ENCODE measurements at places on chromosomes 3 and 15.

DNA sequence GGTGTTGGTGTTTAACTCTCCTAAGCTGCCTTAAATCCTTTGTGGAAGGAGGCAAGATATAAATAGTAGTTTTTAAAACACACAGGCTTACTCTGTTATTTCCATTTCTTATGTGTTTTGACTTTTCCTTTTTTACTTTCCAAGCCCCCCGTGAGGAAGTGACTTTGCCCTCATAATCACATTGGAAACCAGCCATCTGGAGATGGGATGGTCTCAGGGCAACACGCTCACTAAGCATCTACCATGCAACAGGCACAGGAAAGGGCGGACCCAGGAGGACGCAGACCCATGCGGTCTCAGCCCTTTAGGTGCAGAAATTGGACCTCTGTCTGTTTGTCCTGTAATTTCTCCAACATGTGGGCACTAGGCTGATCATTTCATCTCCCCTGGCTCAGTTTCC is 115.7 kb downstream of the PDZRN3 start:
- no peak overlapping the region for H3K4me3 ChIP-seq
- H3K4me1 ChIP-seq: no peaks in the 10 kb centered on the region
- H3K27me3 ChIP-seq: no peaks in the 10 kb centered on the region
- no peak for DNase-seq

GRCh38 chr3:193915099-193915498 is 220.8 kb upstream of the HES1 start:
- H3K4me1 ChIP-seq: peaks cover 16% of the 10 kb centered on the region
- H3K27ac ChIP-seq: no peak overlapping the region
- H3K4me3 ChIP-seq: no peak overlapping the region
- no peaks in the 10 kb centered on the region for H3K36me3 ChIP-seq
- no peaks in the 10 kb centered on the region for H3K27me3 ChIP-seq

GRCh38 chr3:37309921-37310665 is 135.7 kb upstream of the LRRFIP2 start:
- H3K4me3 ChIP-seq: no peak overlapping the region
- no peak for DNase-seq
- H3K36me3 ChIP-seq: no peaks in the 10 kb centered on the region
- no peaks in the 10 kb centered on the region for H3K27me3 ChIP-seq
- peaks cover 3% of the 10 kb centered on the region for H3K4me1 ChIP-seq

GRCh38 chr3:63508305-63508704 is 144.2 kb upstream of the SNTN start:
- H3K4me1 ChIP-seq: no peaks in the 10 kb centered on the region
- H3K27ac ChIP-seq: no peak overlapping the region
- H3K36me3 ChIP-seq: no peaks in the 10 kb centered on the region
- no peak for DNase-seq
- H3K4me3 ChIP-seq: no peak overlapping the region

- H3K36me3 ChIP-seq: no peaks in the 10 kb centered on the region
- H3K4me1 ChIP-seq: peaks cover 78% of the 10 kb centered on the region
- no peak overlapping the region for H3K27ac ChIP-seq
- peak; percentile 90 for DNase-seq
Observed at GRCh38 chr3:10189557-10190354, 25.0 kb downstream of the IRAK2 start.

DNA sequence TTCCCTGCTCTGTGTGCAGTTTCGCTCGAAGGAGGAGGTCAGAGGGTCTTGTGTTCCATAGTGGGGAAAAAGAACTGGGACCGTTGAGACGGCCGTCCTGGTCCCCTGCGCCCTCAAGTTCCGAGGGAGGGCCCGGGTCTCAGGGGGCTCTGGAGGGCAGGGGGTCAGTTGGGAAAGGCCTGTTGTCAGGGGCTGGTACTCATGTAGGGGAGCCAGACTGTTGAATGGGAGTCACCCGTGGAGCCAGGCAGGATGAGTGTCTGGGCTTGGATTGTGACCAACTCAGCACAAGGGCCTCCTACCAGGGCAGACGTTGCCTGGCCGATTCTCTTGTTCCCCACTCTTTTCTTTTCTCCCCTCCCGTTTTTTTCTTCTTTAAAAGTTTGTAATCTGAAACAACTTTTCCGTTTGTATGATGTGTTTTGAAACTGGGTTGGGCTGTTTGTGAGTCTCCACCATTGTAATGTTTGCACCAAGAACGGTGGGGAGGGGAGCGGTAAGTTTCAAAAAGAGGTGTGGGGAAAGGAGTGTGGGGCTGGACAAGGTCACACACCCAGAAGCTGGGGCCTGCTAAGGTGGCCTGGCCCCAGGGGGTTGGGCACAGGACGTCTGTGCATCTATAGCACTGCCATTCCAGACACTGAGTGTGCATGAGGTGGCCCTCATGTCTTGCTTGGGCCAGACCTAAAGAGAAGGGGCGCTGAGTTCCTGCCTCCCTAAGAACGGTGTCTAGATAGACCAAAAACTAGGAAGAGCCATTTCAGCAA is 1.1 kb downstream of the CMTM7 start:
- H3K4me1 ChIP-seq: peaks cover 12% of the 10 kb centered on the region
- no peaks in the 10 kb centered on the region for H3K27me3 ChIP-seq
- peak overlapping the region; percentile 37 for H3K4me3 ChIP-seq
- peak overlapping the region; percentile 78 for H3K27ac ChIP-seq

GRCh38 chr3:188220988-188221818 is 67.2 kb downstream of the LPP start:
- H3K4me3 ChIP-seq: no peak overlapping the region
- no peaks in the 10 kb centered on the region for H3K27me3 ChIP-seq
- H3K4me1 ChIP-seq: peaks cover 15% of the 10 kb centered on the region
- no peaks in the 10 kb centered on the region for H3K36me3 ChIP-seq
- peak overlapping the region; percentile 60 for H3K27ac ChIP-seq

DNA sequence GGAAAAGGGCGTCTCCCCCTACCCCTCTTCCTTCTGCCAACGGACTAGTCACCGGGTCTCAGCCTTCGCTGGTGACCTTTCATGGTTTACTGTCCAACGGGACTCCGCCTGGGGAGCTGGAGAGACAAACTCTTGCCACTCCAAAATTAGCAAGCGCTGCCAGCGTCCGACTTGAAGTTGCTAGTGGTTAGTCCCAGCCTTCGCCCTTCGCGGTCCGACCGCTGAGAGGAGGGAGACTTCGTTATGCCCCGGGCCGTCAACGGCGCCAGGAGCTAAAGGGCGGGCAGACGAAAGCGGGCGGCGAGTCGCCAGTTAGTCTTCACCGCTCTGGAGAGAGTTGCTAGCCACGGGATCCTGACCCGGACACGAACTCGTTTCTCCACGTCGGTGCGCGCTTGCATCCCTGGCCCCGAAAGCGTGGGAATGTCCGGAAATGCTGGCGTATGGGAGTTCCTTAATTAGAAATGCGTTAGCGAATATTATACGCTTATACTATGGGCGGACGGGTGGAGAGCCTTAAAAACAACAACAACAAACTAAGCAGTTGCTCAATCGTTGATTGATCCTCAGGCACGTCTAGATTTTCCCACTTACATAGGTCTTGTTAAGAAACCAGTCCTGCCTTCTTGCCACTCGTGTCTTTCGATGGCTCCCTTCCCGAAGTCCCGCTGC is 716 bp downstream of the SMC4 start:
- H3K4me3 ChIP-seq: peak overlapping the region; percentile 79
- no peaks in the 10 kb centered on the region for H3K27me3 ChIP-seq
- H3K4me1 ChIP-seq: peaks cover 11% of the 10 kb centered on the region
- peak overlapping the region; percentile 86 for H3K27ac ChIP-seq

- no peak overlapping the region for H3K4me3 ChIP-seq
- DNase-seq: no peak
- H3K27ac ChIP-seq: no peak overlapping the region
- H3K4me1 ChIP-seq: no peaks in the 10 kb centered on the region
- H3K27me3 ChIP-seq: no peaks in the 10 kb centered on the region
Observed at GRCh38 chr3:94179059-94179458, 116.2 kb downstream of the NSUN3 start.

DNA sequence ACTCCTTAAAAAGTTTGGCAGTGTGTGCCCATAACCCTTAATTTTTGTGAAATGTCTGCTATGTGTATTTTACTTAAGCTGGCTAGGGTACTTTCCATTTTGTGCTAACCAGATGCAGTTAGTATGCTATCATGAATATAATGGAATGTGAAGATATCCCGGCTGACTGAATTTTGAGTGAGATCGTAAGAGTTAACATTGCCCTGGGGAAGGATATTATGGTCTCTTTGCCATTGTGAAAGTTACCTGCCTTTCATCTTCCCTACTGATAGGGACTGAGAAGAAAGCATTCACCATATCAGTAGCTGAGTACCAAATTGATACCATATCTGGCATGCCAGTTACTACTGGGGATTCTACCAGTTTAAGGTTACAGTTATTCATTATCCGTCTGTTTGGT is 243.2 kb downstream of the UBE2E2 start:
- DNase-seq: no peak
- H3K27ac ChIP-seq: no peak overlapping the region
- no peaks in the 10 kb centered on the region for H3K27me3 ChIP-seq
- no peak overlapping the region for H3K4me3 ChIP-seq

GRCh38 chr3:42302924-42303634 is 37.1 kb upstream of the CCK start:
- no peaks in the 10 kb centered on the region for H3K36me3 ChIP-seq
- H3K4me1 ChIP-seq: no peaks in the 10 kb centered on the region
- no peak overlapping the region for H3K27ac ChIP-seq
- no peak for DNase-seq
- H3K27me3 ChIP-seq: no peaks in the 10 kb centered on the region
- no peak overlapping the region for H3K4me3 ChIP-seq

DNA sequence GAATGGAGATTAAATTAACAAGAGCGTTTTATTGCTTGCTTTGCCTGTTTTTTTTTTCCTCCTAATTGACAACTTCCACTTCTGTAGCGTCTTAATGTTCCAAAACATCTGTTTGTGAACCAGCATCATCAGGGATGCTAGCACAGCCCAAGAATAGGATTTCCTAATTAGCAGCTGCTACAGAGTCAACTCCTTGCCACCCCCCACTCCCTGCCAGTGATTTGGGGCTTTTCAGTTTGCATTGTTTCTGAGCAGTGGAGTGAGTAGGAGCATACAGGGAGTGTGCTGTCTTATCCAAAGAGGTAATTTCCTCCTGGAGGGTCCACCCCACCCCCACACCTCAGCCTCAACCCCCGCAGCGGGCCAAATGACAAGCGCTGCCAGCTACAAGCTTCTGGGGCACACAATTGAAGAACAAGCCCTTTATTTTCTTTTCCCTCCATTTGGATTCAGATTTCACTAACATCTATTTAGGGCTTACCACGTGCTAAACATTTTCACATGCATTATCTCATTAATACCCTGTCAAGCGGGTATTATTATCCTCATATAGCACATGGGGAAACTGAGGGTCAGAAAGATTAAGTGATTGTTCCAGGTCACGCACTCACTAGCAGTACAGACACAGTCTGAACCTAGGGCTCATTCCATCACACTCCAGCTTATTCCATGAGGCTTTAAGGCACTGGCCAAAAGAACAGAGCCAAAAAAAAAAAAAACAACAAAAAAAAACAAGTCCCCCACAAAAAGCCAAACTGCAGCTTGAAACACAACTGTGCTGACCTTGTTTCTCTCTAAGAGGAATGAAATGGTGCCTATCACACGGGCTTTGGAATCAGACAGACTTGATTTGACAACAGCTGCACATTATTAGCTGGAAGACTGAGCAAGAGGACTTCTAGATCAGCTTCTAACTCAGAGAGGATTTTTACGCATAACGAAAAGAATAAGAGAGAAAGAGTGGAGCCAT is 16.4 kb downstream of the HEG1 start:
- H3K27ac ChIP-seq: peak overlapping the region; percentile 92
- H3K27me3 ChIP-seq: no peaks in the 10 kb centered on the region
- H3K4me3 ChIP-seq: no peak overlapping the region
- DNase-seq: peak; percentile 69
- peaks cover 64% of the 10 kb centered on the region for H3K4me1 ChIP-seq

- H3K4me1 ChIP-seq: no peaks in the 10 kb centered on the region
- no peak for DNase-seq
- no peaks in the 10 kb centered on the region for H3K36me3 ChIP-seq
Observed at GRCh38 chr3:185444329-185444728, 54.5 kb downstream of the TMEM41A start.

DNA sequence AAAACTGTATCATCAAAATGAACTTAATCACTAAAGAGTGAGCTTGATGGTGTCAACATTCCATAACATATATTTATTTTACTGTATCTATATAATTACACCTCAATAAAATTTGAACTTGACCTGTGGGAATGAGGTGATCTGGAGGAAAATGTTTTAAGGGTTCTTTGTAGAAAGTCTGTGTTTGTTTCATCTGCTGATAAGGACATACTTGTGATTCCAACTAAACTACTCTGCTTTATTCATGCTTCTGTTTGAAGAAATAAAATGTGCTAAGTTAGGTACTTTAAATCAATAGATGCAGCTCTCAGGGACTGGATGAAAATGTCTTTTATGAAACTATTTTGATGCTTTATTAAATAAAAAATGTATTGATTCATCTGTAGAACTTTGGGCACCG is 11.6 kb upstream of the PLOD2 start:
- H3K4me3 ChIP-seq: no peak overlapping the region
- DNase-seq: no peak
- H3K36me3 ChIP-seq: no peaks in the 10 kb centered on the region
- H3K27me3 ChIP-seq: no peaks in the 10 kb centered on the region
- no peaks in the 10 kb centered on the region for H3K4me1 ChIP-seq

GRCh38 chr3:138946663-138947494 is at the start of the genes FOXL2 and FOXL2NB:
TSS of gene FOXL2 (minus strand) at chr3:138947137. CDS start at chr3:138946722, 415 bp downstream.
TSS of gene FOXL2NB (plus strand) at chr3:138947217. CDS start at chr3:138947365, 148 bp downstream.
- peaks cover 43% of the 10 kb centered on the region for H3K4me1 ChIP-seq
- DNase-seq: no peak
- H3K27me3 ChIP-seq: peaks cover 71% of the 10 kb centered on the region

DNA sequence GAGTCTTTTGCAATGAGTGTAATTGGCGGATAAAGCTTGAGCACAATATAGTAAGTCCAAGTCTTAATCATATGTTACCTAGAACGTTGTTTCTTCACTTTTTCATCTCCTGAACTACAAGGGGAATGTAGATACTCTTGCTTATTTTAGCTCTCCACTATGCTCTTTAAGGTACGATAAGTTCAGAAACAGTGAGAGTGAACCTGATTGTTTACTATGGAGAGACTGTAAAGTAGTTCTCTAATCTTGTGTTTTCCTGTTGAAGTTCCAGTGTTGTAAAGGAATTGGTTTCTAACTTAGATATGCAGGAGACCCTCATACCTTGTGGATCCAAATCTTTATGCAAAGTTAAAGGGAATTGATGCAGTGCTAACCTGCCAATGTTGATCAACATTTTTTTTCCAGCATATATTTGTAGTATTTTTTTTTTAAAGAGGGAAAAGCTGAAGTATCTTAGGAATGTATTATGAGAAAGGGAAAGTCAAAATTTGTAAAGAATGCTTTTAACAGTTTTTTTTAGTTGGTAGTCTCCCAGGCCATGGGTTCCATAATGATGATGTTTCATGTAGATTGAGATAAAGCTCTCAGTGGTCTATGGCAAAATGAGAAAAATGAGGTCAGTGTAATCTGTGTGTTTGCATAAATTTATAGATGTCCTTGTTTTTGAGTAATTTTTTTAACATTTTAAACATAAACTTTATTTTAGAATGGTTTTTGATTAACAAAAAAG is 14.9 kb downstream of the ATP11B start:
- no peak overlapping the region for H3K27ac ChIP-seq
- H3K27me3 ChIP-seq: no peaks in the 10 kb centered on the region
- no peak overlapping the region for H3K4me3 ChIP-seq
- no peaks in the 10 kb centered on the region for H3K36me3 ChIP-seq
- DNase-seq: no peak

- no peaks in the 10 kb centered on the region for H3K36me3 ChIP-seq
- no peak overlapping the region for H3K4me3 ChIP-seq
- H3K4me1 ChIP-seq: no peaks in the 10 kb centered on the region
- DNase-seq: no peak
Observed at GRCh38 chr3:115113367-115113766, 33.7 kb downstream of the ZBTB20 start.
